Hematopoietic multipotent progenitor cell (in vitro differentiated cells): ENCODE measurements at places on chromosomes 1 and 21.

GRCh38 chr1:31689379-31689778 is 14.4 kb downstream of the COL16A1 start:
- no peak for DNase-seq

- DNase-seq, result no peak
Measured at GRCh38 chr1:221672965-221673364, 68.9 kb downstream of the DUSP10 start.

GRCh38 chr1:59081795-59082194 is 215.1 kb upstream of the FGGY start:
- DNase-seq, result no peak

DNA sequence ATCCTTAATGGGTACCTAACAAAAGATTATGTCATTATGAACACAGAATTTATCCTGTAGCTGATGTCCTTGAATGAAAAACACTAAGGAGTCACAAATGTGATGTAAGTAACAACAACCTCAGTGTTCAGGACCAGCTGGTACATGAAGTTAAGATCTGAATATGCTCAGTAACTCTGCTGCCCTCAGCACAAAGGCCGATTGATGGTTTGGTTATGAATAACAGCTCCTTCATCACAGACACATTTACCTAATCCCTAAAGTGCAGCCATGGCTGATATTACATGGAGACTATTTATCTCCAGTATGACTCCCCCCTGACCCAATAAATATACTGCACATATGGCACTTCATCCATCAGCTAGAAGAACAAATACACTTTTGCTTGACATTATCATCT is 75.2 kb downstream of the PLPPR5 start:
- no peak for DNase-seq

- no peak for DNase-seq
Measured at GRCh38 chr1:85608851-85609250, 28.3 kb downstream of the CCN1 start.

GRCh38 chr1:159200769-159201168 is 3.9 kb upstream of the ACKR1 start:
- no peak for DNase-seq

DNA sequence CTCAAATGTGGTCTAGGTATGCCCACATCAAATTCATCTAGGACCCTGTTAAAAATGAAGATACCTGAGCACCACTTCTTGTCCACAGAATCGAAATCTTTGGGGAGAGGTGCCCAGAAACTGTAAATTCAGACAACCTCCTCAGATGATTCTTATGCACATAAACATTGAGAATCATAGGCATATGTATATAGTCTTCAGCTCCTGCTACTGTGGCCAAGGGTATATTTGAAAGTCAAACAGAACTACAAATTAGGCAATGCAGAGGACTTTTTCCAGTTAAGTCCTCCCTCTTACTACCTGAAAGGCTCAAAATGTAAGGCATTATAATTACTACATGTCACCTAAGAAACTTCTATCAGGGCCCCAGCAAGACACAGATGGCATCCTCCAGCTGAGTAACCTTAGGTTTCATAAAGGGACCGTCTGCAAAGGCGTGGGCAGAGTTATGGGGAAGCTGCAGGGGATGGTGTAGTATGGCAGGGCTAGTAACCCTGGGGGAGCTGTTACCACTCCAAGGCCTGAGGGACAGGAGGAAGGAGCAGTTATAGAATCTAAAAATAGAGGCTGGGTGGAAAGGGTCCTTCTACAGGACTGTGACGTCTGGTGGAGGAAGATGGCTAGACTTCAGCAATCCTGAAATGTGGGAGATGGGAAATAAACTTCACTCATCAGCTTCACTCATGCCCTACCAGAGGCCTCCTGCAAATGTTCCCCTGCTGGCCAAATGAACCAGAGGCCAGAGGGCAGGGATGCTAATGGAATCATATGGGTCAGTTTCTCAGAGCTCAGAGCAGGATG is 46.3 kb downstream of the DAB1 start:
- no peak for DNase-seq

GRCh38 chr1:89179343-89179742 is 3.5 kb upstream of the GBP7 start:
- no peak for DNase-seq

DNA sequence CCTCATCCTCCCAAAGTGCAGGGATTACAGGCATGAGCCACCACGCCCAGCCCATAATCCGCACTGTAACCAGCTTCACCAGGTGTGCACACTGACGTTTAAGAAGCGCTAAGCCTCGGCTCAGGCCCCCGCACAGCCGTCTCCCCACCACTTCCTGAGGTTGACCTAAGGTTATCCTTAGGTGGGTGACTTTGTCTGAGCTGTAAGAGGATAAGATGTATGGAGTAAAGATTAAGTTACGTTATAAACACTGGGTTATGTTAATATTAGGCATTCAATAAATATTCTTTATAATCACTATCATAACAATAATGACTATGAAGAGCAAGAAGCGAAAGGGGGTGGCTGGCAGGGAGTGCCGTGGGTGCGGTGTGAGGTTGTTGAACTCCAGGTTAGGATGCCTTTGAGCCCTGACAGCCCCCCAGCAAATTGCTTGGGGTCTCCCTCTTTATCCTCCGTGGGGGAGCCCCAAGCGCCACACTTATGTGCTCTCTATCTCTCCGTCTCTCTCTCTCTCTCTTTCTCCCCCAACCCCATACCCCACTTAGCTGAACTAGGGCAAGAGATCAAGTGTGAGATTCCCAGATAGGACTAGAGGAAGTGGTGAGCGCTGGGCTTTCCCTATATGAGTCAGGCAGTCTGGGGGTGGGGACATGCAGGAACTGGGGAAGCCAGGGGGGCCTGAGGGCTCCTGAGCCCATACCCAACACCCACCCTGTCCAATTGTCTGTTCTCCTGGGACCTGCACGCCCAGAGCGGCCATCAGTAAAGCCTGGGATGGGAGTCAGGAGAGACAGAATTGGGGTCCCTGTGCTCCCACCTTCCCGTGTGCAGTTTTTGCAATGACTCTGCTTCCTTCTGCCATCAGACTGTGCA is 7.6 kb downstream of the EFHD2 start:
- DNase-seq, result peak; percentile 92

DNA sequence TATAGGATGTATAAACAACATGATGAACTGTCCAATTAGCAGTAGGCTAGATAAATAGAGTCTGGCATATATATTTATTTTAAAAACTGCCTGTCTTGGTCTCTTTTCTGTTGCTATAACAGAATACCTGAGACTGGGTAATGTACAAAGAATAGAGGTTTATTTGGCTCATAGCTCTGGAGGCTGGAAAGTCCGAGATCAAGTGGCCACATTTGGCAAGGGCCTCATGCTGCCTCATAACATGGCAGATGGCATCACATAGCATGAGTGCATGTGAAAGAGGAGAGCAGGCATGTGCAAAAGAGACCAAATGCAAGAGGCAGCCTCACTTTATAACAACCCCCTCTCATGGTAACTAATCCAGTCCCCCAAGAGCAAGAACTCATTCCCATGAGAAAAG is 6.0 kb downstream of the STYXL2 start:
- no peak for DNase-seq

DNA sequence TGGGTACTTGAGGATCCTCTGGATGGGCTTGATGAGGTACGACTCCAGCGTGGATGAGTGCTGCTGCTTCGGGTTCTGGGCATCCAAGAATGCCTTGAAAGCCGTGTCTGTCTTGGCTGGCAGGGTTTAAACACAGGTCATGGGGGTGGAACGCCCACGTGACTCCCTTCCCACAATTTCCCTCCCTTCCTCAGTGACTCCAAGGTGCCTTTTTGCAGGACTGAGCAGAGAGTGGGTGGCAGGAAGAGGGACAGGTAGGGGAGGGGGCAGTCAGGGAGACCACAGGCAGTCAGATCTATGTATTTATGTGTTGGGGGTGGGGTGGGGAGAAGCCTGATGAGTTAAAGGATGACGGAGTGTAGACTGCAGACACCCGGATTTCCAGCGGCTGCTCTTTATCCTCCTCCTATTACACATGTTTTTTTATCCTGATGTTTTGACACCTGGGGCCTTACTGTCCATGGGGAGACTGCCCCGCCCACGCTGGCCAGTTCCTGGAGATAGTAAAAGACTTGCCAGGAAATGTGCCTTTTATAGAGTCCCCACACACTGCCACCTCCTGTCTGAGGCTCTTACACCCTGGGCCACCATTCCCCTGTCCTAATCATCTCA is 103.2 kb upstream of the KRTAP19-8 start:
- no peak for DNase-seq

DNA sequence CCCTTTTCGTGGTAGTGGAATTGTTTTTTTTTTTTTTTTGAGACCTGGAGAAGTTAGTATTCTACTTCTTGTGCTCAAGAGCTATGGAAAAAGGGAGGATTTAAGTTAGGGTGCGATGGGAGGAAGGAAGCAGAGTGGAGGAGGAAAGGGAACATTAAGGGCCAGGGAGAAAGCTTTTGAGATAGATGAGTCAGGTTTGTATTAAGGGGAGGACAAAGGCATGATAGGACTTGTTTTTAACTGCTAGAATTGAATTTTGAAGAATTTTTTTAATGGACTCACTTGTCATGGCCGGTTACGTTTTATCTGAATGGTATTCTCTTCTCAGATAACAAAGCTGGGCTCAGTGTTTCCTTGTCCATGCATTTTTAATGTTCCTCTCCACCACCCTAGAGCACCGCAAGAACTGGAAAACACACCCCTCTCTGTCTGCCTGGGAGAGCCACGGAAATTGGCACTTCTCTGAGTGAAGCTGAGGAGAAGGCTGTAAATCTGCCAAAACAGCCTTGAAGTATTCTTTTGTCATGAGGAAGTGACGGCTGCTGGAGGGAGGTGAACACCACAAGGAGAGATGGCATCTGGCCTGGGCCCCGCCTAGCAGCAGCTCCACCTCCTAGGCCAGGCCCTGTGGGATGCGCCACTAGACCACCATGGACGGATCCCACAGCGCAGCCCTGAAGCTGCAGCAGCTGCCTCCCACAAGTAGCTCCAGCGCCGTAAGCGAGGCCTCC is 3.5 kb downstream of the NIPAL3 start:
- DNase-seq, result peak; percentile 89

- no peak for DNase-seq
Measured at GRCh38 chr1:54980528-54981241, at the start of gene TMEM61. TSS of gene TMEM61 (plus strand) at chr1:54980628. CDS start at chr1:54981066, 438 bp downstream.

DNA sequence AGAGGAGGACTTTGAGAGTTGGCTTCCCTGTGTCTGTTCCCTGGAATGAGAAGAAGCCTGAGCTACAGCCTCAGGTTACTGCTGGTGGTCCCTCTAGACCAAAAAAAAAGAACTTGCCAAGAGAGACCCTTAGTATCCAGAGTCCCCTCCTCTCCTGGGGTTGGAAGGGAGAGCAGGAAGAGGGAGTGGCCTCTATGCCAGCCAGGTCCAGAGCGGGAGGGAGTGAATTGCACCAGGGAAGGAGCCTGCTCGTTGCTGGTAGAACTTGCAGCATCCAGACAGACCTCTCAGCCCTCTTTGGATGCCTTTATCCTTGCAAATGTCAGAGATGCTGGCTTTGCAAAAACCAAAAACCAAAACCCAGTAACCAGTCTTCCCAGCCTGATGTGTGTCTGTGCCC is 491.3 kb upstream of the VAMP3 start:
- DNase-seq, result no peak

- DNase-seq, result no peak
Measured at GRCh38 chr1:55195521-55196233, 19.5 kb downstream of the USP24 start.

DNA sequence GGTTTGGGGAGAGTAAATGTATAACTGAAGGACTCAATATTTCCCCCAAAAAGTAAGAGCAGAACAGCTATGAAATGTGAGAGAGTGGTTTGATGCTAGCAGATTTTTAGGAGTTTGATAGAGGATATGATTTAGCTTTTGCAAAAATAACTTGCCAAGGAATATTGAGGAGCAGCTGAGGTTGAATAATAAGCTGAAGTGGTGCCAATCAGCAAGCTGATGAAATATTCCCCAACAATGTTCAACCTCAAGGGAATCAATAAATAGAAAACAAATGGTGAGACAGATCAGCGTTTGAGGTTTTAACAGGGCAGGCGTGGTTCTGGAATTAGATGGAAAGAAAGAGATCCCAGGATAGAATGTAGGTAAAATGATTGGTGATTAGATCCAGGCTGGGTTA is 413.4 kb upstream of the ADAMTS5 start:
- no peak for DNase-seq

GRCh38 chr1:218281285-218281684 is 3.8 kb upstream of the RRP15 start:
- no peak for DNase-seq

DNA sequence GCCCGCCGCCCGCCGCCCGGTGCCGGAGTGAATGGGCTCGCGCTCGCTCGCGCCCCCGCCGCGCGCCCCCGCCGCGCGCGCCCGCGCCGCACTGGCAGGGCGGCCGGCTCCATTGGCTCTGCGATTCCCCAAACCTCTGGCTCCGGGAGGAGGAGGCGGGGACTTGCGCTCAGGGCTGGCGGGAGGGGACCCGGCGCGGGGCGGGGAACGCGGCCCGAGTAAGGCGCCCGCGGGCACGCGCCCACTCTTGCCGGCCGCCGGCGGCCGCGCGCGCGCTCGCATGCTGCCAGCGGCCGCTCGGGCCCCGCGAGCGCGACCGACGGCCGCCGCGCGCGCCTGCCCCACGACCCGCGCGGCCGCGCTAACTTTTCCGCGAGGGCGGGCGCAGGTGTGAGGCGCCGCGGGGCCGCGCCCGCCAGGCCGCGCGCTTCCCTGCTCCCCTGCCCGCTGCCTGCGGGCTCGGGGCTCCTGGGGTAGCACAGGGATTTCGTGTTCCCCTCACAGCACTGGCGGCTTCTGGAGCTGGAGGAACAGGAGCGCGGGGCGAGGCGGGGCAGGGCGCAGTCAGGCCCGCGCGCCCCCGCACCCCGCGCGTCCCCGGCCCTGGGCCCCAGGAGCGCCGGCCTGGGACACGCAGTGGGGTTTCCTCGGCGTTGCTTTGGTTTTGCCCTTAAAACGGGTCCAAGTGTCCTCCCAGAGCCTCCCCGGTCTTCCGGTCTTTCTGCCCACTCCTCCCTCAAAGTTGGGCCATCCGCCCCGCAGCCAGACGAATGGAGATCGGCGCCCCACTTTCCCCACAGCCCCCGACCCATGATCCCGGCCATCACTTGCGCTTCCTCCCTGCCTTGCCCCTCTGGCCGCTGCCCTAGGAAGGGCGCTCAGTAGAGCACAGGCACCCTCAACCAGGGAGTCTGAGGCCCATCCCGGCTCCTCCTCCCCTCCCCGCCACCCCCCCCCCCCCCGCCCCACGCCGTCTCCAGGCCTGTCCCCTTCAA is 101.5 kb downstream of the CASZ1 start:
- DNase-seq, result peak; percentile 82

DNA sequence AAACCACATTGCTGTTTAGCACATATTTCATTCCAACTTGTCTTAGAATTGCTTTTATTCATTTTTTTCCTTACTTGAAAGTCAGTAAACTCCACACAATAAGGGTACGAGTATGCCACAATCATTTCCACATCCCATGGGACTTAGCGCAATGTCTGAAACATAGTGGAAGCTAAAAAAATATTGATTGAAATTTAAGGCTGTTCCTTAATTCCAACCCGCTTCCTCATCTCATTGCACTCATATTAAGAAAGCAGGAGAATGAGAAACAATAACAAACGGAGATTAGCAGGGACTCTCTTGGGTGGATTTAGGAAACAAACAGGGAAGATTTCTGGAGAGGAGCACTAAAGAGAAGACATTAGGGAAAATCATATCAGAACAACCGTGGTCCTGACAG is 39.3 kb upstream of the RGS4 start:
- DNase-seq, result no peak
